ENCODE measurements at places on chromosomes 1 and 21. TPM values are rescaled to one million over a fixed set of nuclear protein-coding genes. Genes with fewer than 3 reads are reported as not detected.

DNA sequence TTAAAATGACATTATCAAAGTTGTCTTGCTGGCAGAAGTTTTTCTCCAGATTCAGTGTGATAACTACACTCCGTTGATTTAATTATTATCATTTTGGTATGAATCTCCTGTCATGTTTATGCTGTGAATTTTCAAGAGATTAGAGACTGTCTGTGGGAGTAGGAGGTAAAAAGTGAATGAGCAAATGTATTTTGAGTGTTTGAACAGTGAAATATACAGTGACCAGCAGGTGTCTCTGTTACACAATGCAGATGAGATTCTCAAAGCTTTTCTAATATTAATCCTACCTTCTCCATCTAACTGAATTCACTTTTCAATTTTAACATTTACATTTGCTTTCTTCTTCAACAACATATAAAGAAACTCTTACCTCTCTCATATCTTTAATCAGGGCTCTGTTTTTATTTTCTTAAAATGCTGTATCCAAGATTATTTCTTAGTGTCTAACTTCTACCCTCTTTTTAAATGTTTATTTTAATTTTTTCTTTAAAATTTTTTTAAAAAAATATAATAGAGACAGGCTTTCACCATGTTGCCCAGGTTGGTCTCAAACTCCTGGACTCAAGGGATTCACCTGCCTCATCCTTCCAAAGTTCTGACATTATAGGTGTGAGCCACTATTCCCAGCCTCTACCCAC lies 20.9 kb upstream of the HSPA13 start:
- DNase-seq = no peak

LRRC53 gene
- not detected for total RNA-seq

DNA sequence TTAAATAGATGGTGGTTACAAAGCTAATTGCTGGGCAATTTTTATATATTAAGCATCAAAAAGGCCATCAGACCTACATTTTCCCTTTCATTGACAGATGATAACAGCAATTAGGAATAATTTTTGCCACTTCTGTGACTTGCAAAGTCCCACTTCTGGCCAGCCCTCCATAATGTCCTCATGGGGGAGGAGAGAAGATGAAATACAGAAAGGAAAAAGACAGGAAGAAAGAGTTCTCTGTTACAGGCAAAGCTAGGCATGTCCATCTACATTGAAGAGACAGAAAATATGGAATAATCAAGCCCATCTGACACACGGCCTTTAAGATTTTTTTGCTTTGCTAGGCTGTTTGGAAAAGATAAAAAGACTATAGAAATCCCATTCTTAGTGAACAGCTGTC lies 108.0 kb downstream of the ENAH start:
- no peak for DNase-seq

GRCh38 chr1:200610846-200611245 lies 9.7 kb downstream of the KIF14 start:
- DNase-seq = no peak

LEPROT gene
- total RNA-seq = 65.7 TPM

DNA sequence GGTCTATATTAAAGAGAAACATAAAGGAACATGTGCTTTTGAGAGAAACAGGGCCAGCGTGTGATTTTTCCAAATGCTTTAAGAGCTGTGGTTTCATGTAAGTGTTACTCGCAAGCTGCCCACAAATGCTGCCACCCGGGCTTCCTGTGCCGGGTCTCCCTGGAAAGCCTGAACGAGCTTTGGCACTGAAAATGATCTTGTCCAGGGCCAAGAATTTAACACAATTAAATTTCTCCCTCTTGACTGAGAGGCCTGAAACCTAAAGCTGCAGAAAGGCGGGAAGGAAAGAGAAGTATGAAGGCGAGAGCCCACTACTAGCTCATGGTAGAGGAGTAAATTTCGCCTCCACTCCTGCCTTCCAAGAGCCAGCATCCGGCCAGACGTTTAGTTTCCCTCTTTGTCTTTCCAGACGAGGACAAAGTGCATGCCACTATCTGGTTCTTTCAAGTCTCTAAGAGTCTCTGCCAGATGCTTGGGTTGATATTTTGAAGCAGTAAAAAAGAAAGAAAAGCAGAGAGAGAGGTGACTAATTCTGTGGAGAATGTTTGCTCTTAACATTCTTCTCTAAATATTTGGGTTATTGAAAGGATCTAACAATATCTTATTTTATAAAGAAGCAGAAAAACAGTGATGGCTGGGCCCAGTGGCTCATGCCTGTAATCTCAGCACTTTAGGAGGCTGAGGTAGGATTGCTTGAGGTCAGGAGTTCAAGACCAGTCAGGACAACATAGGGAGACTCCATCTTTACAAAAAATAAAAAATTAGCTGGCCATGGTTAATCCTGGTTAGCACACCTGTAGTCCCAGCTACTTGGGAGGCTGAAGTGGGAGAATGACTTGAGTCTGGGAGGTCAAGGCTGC lies 100.0 kb upstream of the HNRNPU start:
- no peak for DNase-seq

- DNase-seq = no peak
Observed at GRCh38 chr1:244150071-244150470, 99.0 kb downstream of the ZBTB18 start.

GRCh38 chr1:104932949-104933679 lies 1183.4 kb downstream of the AMY1C start:
- DNase-seq = no peak

DNA sequence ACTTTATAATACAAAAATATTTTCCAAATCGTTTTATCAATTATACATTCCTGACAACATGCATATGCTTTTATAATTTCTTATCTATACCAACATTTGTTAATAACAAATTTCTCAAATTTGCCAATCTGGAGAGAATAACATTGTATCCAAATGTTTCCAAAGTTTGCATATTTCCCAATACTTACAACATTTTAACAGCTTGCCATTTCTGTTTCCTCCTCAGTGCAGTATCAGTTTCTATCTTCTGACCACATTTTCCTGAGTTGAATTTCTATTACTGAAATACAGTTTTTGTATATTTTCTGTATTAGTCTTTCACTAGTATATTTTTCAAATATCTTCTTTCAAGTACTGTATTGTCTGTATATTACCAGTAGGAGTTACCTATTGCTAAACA lies 1594.3 kb downstream of the PLA2G4A start:
- no peak for DNase-seq

GRCh38 chr21:34518301-34518700 lies 6.3 kb upstream of the KCNE1 start:
- no peak for DNase-seq

DNA sequence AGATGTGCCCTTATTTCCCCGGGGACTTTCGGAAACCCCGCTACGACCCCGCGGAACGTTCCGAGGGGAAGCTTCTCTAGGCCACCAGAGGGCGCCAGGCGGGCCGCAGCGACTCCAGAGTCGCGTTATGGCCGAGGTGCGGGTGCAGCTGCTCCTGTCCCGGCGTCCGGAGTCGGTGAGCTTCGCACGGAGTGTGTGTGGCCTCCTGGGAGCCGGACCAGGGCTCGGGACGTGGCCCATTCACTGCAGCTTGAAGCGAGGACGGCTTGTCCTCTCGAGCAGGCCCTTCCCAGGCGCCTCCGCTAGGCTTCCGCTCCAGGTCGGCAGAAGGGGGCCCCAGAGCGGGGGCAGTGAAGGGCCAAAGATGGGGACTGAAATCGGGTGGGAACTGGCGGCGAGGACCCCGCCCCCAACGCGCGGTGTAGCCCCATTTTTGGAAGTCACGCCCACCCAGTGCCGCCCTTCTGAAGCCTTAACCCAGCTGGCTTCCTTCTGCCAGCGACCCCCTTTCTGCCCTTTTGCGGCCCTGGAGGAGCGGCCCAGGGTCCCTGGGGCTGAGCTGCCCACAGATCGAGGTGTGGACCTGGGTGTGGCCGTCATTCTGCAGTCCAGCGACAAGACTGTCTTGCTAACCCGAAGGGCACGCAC lies at the start of gene NUDT17:
Gene NUDT17, plus strand, starts transcription at position 117 of the 648 bp plus-strand sequence. Its CDS starts 11 bp downstream, at position 128.
- peak; percentile 84 for DNase-seq

DNA sequence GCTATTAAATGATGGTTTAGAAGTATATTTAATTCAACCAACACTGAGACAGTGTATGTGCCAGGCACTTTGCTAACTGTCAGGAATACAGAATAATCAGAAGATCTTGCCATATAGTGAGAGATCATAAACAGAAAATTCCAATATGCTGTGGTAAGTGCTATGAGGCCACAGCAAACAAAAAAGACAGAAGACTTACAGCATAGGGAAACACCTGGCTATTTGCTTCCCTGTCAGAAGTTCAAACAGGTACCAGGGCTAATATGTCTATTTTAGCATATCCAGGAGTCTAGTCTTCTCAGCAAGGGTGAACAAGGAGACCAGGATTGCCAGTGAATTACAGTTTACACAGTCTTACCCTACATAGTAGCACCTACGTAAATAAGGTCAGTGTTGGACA lies 30.4 kb downstream of the TRIT1 start:
- no peak for DNase-seq

- DNase-seq = peak; percentile 35
Observed at GRCh38 chr1:1092149-1092855, 18.2 kb upstream of the RNF223 start.

GRCh38 chr1:76269155-76269554 lies 194.6 kb downstream of the ST6GALNAC3 start:
- no peak for DNase-seq

LCE2B gene
- not detected for total RNA-seq

GRCh38 chr1:224433041-224433691 lies 1.4 kb downstream of the WDR26 start:
- DNase-seq = no peak

HAO2 gene
- total RNA-seq = 0.27 TPM

- no peak for DNase-seq
Observed at GRCh38 chr1:182080955-182081582, 19.6 kb upstream of the ZNF648 start.

DNA sequence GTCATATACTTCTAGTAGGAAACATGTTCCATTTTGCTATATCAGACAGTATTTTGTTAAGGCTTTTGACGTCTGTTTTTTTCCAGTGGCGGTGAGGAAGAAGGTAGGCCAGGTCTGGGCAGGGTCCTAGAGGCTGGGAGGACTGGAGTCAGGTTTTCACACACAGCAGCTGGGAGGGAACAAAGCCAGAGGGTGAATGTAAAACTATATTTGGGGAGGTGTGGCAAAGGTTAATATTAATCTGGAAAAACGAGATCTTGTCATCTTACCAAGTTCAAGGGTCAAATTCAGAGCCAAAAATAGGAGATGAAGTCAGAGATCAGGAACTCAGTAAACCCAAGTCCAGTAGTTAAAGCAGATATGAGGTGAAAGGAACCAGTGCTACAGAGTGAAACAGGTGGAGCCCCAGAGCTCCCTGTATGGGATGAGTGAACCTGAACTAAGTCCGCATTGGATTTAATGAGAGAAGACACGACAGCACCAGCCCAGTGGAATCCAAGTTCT lies 10.7 kb upstream of the OTUD7B start:
- DNase-seq = no peak

- DNase-seq = no peak
Observed at GRCh38 chr1:190328361-190328760, 149.3 kb downstream of the BRINP3 start.

All from mesothelial cell of epicardium (in vitro differentiated cells).